ENCODE measurements at places on chromosomes 5 and 9. TPM values are rescaled to one million over a fixed set of nuclear protein-coding genes. Genes with fewer than 3 reads are reported as not detected.

LCP2 gene
- total RNA-seq: 6.2 TPM

LCN6 gene
- total RNA-seq: 4.5 TPM

P4HA2 gene
- 50.5 TPM for total RNA-seq

MCIDAS gene
- total RNA-seq: not detected

OR13C5 gene
- total RNA-seq: not detected

EGFL7 gene
- 85.3 TPM for total RNA-seq

DNA sequence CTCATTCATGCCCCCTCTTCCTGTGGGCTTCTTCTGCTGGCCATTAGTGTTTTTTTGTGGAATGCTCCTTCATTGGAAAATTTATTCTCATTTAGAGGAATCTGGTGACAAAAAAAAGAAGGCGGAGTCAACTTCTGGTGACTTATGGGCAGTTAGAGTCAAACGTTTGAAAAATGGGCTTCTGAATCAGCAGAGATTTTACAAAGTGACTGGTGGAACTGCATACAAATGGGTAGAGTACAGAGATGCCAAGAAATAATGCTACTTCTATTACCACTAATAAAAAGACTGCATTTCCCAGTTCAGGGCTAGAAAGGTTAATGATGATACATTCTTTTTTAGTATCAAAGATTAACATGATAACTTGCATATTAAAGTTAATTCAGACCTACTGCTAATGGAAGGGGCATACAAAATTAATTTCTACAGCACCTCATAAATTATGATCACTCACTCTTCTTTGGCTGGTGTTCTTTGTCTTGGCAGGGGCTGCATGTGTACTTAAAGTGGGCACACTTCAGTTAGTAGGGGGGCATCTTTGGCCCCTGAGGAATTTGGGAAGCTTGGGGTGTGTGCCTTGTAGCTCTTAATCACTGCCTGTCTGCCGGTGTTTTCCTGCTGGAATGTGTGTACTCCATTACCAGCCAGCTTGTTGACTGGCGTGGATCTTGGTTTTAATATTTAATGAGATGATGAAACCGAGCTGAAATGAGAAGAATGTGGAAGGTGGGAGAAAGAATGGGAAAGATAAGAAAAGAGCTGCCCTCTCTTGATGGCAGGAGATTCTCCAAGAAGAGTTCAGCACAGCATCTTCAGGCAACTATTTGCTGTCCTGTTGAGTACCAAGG is 148.9 kb downstream of the DOCK2 start:
- no peak for DNase-seq

GRCh38 chr5:43227655-43228054 is 35.6 kb downstream of the NIM1K start:
- no peak for DNase-seq

DNA sequence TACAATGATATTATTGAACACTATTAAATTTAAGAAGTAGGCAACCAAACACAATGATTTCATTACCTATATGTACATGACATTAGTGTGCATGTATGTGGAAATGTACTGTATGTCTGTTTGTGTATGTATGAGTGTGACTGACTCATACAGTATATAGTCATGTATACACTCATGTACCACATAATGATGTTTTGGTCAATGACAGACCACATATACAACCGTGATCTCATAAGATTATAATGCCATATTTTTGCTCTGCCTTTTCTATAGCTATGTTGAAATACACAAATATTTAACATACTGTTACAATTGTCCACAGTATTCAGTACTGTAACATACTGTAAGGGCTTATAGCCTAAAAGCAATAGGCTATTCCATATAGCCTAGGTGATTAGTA is 19.7 kb downstream of the SVEP1 start:
- no peak for DNase-seq

DNA sequence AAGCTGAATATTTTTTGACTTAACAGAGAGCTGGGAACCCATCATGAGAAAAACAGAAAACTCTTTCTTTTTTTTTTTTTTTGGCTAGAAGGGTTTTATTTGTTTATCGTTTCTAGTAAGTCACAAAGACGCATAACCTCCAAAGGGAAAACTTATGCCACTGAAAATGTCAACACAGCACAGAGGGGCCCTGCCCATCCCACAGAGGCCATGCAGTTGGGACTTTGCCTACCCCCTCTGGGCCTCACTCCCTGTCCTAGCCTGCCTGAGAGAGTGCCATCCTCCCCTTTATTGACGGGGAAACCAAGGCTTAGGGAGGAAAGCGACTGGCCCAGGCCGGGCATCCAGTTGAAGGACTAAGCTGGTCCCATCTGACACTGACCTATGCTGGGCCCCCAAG is 74.7 kb downstream of the VAV2 start:
- no peak for DNase-seq

- no peak for DNase-seq
Measured at GRCh38 chr5:151695464-151695863, 8.7 kb upstream of the SPARC start.

DNA sequence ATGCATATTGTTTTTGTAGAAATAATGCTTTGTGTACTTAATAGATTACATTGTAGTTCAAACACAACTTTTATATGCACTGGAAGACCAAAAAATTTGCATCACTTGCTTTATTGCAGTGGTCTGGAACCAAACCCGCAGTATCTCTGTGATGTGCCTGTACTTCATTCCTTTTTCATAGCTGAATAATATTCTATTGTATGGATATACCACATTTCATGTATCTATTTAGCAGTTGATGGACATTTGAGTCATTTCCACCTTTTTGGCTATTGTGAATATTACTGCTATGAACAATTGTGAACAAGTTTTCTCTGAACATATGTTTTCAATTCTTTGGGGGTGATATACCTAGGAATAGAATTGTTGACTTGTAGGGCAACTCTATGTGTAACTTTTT is 40.1 kb downstream of the ITGA1 start:
- no peak for DNase-seq

DNA sequence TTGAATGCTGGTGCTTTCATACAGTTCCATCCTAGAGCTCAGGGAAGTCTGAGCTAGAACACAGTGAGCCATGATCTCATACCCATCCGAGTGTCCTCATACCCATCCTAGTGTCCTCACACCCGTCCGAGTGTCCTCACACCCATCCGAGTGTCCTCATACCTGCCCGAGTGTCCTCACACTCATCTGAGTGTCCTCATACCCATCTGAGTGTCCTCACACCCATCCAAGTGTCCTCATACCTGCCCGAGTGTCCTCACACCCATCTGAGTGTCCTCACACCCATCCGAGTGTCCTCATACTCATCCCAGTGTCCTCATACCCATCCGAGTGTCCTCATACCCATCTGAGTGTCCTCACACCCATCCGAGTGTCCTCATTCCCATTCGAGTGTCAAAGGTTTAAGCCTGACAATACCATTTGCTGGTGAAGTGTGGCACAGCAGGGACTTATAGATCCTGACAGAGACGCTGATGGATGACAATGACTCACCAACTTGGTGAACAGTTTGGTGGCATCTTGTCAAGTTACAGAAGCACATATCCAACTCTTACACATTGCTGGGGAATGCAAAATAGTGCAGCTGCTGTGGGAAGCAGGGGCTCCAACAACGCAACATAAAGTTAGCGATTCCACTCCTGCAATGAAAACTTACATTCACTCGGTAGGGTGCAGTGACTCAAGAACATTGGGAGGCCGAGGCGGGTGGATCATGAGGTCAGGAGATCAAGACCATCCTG is 77.0 kb upstream of the COL5A1 start:
- no peak for DNase-seq

GRCh38 chr9:129876815-129877214 is 41.6 kb downstream of the USP20 start:
- DNase-seq: no peak

GRCh38 chr5:759781-760362 is 24.7 kb downstream of the ZDHHC11B start:
- DNase-seq: peak; percentile 75

- no peak for DNase-seq
Measured at GRCh38 chr5:152688561-152689249, 283.6 kb upstream of the NMUR2 start.

DNA sequence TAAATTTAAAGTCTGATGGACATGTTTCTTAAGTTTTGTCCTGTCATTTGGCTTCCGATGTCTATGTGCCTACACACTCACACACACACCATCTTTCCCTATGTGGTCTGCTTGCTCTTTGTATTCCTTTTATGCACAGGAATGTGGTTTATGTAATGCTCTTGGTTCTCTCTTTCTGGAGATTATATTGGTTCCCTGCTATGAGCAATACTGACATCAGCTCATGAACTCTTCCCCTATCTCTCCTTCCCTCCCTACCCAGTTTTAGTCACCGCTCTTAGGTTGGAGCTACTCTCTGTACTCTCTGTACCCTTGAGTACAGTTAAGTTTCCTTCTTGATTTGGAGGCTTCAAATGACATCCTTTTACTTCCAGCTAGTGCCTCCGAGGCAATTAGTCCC is 77.9 kb upstream of the MVB12B start:
- DNase-seq: no peak

All from cardiac septum (tissue), 1 donor.